ENCODE measurements at places on chromosomes 16 and 17.
A peak's percentile ranks its signal among the peaks of the same experiment; 100 is the strongest.

DNA sequence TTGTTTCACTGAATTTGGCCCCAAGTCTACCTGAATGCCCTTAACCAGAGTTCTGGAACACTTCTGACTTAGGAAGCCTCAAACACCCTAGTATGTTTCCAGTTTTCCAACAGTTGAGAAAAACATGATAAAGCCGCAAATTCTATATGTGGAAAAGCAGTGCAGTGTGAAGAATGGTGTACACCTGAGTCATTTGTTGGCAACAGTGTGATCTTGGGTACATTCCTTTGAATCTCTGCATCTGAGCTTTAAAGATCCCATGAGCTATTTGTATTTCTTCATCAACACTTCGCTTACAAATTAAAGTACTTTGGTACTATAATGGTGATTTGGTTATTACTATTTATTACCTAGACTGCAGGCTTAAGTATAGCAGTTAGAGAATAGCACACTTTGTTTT, 93.6 kb upstream of the TBX2 start:
- no peak for DNase-seq

GRCh38 chr16:8571061-8571596, 19.2 kb downstream of the TMEM114 start:
- no peak for DNase-seq

- DNase-seq = no peak
These were observed 70.2 kb upstream of the PSMD7 start for GRCh38 chr16:74226338-74226954.

DNA sequence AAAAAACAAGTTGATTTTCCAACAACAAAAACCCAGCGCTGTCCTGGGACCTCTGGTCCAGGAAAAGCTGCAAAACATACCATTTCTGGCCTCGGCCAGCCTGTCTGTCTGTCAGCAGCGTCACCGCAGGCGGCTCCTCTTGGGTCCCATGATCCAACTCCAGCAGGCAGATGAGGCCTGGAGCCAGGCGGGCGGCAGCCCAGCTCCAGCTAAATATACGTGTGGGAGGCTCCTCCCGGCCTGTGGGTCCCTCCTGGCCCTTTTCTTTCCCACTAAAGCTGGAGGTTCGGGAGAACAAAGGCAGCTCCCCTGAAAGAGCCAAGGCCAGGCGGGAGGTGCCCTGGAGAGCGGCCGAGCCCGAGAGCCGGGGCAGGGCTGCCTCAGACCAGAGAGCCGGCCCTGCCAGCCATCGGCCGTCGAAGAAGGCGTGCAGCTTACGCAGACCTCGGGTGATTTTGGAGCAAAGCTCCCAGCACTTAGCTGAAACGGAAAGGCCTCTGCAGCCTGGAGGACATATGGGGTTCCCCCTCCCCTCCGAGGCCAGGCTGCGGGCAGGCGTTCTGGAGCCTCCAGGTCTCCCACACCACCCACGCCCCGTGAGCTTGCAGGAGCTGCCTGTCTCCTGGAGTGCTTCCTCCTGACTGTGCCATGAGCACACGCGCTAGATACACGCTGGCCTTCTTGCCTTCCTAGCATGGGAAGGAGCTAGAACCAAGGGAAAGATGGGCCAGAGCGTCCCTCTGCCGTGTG, 19.9 kb upstream of the JPH3 start:
- DNase-seq = no peak

GRCh38 chr17:27264068-27264812, 29.7 kb upstream of the WSB1 start:
- no peak for DNase-seq

GRCh38 chr17:65229621-65229995, 92.4 kb downstream of the RGS9 start:
- no peak for DNase-seq

- no peak for DNase-seq
These were observed 17.5 kb downstream of the NOS2 start for GRCh38 chr17:27782791-27783206.

DNA sequence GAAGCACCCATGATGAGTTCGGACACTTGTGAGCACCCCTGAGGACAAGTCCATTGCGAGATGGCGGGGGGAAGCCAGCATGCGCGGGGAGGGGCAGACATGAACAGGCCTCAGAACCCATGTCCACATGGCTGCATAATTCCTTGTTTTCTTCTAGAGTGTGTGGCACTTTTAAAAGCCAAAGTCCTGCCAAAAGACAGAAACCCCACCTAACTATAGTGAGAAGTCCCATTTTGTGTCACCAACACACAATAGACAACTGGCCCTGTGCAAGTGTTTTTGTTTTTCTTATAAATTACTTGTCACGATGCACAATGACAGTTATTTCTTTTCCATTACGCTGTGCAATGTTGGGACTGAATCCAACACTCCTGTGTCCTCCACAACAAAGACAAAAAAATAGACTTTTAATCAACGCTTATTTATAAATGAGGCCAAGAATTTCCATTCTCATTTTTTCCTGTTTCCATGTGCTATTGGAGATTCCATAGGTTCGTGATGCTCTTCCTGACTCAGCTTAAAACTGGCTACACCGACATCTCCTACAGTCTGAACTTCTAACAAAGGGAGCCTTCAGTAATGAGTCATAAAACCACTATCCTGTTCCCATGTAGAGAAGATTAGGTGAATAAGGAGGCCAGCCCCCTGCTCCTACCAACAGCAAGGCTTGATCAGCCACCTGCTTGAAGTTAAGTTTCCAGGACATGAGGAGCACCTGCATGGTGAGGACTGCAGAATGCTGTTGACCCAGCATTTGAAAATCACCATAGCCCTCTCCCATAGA, 98.9 kb downstream of the ZNF423 start:
- no peak for DNase-seq

- no peak for DNase-seq
These were observed 134.4 kb downstream of the SKAP1 start for GRCh38 chr17:48295362-48296288.

DNA sequence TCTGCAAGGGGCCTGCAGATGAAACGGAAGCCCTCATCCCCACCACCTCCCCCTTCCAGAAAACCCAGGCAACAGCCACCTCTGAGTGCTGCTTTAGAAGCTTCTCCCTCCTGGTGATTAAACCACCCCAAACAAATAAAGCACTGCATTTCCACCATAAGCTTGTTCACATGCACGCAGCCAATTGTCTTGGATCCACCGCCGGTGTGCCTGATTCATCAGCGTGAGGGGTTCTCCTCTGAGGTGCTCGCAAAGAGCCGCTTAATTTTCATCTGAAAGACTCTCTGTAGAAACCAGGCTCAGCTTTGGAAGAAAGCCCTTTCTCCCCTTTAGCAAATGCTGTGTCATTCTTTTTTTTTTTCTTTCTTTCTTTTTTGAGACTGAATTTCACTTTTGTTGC, 155.2 kb upstream of the EEF2KMT start:
- no peak for DNase-seq

GRCh38 chr16:81630635-81631031, 148.5 kb upstream of the PLCG2 start:
- DNase-seq = no peak

DNA sequence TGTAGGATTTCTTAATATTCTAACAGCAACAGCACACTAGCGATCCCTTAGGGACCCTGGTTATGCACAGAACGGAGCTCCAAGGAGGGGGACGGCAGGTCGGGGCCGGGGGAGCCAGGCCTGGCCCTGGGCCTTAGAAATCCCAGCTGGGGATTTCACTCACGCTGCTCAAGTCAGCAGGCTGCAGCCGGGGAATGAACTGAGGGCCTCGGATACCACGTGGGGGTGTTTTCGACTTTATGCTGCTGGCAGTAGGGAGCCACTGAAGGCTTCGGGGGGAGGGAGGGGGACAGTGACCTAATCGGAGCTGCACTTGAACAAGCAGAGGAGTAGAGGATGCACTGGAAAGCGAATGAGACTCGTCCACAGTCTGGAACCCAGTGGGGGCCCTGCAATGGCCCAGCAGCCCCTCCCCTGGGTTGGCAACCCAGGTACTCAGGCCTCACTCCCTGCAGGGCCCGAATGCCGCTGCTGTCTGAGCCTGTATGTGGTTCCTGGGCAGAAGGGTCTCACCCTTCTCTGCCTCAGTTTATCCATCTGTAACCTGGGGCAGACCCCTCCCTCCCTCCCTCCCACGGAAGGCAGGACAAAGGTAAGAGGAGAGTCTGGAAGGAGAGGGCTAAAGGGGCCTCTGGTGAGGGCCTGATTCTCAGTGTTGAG, 53.7 kb downstream of the RPH3AL start:
- DNase-seq = no peak

DNA sequence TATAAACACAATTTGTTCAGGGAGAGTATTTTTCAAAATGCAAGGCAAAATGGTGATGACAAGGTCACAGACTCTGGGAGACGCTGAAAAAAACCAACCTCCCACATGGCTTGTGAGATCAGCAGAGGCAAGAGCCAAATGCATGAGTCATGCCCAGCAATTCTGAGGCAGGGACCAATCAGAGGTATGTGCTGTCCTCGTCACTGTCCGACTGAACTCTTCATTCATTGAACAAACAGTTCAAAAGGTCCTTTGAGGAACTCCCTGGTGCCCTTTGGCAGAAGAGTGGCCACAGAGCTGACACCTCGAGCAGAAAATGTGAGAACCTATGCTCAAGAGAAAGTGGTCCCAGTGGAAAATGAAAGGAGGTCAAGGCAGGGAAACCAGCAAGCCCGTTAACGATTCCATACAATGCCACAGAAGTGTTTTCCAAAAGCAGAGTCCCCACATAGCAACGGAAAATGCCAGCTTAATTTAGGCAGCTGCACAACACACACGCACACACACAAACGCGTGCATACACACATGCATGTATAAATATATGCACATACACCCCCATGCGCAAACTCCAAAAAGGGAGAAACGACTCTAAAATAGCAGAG, 50.9 kb downstream of the CDH11 start:
- peak; percentile 83 for DNase-seq

- DNase-seq = no peak
These were observed 17.6 kb downstream of the NUP93 start for GRCh38 chr16:56747486-56748045.

DNA sequence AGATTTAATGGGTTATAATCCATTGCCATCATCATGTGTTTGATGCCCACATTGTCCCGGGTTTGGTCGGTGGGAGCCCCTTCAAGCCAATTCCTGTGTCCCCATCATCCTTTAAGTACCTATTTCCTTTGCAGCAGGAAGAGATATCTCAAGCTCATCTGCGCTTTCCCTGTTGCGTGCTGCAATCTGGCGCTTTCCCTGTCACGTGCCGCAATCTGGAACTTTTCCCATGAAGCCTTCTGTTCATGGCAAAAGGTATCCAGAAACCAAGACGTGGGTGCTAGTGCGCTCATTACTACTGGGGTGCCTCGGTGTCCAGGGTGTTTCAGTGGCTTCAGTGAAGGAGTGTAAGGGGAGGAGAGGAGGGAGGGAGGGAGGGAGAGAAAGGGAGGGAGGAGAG, 174.6 kb upstream of the ZNF469 start:
- no peak for DNase-seq

DNA sequence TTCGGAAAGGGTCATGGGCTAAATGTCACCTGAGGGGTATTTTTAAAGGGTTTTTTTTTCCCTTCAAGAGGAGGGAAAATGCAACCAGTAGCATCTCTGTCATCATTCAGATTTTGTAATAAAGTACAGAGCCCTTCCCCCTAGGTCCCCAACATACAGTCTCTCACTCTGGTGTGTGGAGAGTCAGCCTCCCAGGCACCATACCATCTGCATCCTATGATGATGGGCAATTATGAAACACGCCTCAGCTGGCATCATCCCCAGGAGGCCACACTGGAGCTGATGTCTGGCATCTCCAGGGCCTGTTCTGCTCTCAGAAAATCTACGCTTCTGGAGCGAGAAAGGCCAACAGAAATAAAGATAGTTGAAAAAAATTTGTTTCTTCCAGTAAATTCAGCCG, 32.0 kb downstream of the TBX4 start:
- no peak for DNase-seq

DNA sequence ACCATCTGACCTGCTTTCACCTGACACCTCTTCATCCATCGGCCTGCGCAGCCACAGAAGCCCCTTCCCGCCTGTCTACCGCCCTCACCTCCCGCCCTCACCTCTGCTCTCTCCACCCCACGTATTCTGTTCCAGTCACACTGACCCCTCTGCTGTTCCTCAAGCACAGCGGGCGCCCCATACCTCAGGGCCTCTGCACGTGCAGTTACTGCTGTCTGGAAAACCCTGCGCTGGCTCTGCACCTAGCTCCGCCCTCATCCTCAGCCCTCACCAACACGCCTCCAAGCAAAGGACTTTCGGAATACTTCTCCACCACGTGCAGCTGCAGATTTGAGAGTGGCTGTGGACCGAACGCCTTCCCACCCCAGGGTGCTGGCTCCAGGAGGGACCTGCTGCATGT, 24.6 kb upstream of the PABPN1L start:
- no peak for DNase-seq

GRCh38 chr16:55571-56136, 2.0 kb downstream of the SNRNP25 start:
- DNase-seq = no peak

DNA sequence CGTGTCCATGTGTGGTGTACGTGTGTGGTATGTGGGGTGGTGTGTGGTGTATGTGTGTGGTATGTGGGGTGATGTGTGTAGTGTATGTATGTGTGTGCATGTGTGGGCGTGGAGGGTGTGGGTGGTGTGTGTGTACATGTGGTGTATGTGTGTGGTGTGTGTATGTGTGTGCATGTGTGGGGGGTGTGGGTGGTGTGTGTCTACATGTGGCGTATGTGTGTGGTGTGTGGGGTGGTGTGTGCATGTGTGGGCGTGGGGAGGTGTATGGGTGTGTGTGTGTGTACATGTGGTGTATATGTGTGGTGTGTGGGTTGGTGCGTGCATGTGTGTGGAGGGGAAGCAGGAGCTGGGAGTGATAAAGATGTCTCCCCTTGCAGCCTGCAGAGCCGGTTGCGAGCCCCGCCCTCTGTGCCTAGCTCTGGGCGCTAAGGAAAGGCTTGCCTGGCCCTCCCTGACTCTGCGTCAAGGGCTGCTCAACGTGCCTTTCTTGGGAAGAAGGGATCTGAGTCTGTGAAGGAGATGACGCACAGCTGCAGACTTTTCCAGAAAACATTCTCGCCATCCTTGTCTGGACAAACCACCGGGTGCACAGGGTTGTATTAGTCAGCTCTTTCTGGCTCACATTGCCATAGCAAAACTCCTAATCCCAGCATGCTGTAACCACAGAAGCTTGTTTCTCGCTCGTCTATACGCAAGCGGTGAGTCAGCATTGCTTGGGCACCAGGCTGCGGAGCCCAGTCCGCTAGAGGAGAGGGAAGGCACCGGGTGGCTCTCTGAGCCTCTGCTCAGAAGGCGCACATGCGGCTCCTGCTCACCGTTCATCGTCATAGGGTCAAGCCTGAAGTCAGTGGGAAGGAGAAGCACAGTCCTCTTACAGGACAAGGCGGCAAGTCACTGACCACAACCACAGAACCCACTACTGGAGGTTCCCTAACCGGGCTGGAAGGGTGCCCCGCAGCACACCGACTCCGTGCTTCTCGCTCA, 2.0 kb upstream of the CD300H start:
- DNase-seq = no peak

DNA sequence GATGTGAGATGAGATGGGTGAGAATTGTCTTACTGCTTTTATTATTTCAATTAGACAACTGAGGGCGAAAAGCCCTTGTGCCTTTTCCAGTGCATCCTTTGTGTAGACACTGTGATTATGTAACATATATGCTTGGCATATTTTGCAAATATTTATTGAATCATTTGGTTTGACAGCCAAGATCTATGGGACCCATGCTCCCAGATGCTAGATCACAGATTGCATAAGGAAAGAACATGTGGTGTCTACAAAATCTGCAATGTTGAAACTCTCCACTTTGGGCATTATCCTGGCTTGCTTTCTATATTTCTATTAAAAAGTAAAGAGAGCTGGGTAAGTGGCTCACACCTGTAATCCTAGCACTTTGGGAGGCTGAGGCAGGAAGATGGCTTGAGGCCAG, 4.8 kb upstream of the COG1 start:
- DNase-seq = no peak
